ENCODE measurements at places on chromosomes 2 and 18.

DNA sequence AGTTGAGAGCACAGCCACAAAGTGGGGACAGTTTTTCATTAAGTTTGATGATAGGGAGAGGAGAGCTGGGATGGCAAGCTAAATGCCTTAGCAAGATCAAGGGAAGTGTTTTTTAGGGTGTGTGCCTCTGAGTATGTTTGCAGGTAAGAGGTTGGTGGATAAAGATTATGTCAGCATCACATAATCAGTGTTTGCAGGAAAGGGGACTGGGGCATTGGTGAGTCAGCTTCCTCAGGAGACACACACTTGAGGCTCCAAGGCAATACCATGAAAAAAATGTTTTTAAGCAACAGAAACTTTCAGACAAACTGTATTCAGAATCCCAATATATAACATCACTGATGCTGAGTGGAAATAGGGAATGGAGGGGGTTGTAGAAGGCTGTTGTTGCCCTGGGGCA, 25.4 kb upstream of the DTNB start:
- no peak for DNase-seq

- DNase-seq = no peak
Observed at GRCh38 chr2:133167990-133168389, 400.3 kb downstream of the NCKAP5 start.

GRCh38 chr2:184875911-184876310, 277.6 kb downstream of the ZNF804A start:
- DNase-seq = no peak

DNA sequence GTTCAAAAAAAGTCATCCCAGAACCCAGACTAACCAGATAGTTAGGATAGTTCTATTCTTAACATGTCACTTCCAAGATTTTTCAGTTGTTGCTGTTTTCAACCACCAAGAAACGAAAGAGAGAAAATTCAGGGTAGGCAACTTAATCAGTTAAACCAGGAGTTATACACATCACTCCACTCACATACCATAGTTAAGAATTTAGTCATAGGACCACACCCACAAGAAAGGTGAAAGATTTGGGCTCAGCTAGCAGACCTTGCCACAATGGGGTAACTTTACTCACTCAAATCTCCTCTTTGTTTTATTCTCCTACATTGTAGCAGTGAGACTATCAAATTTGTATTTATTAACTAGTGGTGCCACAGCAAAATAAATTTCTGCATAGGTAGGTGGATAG, 473.6 kb downstream of the NUP35 start:
- no peak for DNase-seq

- DNase-seq = no peak
Observed at GRCh38 chr2:241000831-241001321, 2.5 kb downstream of the SNED1 start.

DNA sequence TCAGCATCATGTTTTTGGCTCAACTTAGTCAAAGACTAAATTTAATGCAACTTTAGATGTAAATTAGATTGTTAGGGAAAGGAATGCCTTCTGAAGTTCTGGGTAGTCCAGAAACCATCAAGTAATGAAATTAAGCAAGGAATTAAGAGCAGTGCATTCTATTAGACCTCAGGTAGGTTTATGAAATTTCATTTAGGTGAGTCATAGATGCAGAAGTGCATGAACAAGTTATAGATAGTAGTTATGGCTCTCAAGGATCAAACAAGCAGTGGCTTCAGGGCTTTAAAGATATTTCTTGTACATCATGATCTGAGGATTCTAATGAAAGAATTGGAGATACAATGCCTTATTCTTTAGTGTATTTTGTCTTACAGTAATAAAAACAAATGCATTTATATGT, 25.4 kb upstream of the SPOPL start:
- no peak for DNase-seq

GRCh38 chr2:58106896-58107295, 60.3 kb downstream of the VRK2 start:
- DNase-seq = no peak

DNA sequence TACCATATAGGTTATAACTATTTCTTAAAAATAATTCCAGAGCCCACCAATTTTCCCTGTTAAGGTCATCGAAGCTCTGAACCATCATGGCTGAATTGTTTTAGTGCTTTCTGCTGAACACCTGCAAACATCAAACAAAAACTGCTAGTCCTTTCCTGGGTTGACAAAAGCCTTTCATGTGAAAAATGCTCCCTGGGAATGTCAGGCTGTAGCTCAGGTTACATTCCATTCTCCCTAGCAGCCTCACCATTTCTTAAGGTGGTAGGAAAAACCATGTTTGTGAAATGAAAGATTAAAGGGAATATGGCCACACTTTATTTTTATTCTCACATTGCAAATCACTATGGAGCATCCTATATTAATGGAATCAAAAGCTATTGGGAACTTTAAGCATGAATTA, 5.7 kb downstream of the TCF4 start:
- DNase-seq = no peak

DNA sequence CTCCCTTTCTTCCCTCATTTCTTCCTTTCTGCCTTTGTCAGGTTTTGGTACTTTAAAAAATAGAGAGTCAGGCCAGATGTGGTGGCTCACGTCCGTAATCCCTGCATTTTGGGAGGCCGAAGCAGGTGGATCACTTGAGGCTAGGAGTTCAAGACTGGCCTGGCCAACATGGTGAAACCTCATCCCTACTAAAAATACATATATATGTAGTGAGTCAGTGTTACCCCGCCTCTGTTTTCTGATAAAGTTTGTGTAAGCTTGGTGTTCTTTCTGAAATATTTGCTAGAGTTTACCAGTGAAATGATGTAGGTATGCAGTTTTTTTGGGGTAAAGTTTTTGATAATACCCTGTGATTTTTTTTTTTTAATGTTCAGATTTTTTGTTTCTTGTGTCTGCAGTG, 58.8 kb downstream of the DGKD start:
- DNase-seq = no peak

DNA sequence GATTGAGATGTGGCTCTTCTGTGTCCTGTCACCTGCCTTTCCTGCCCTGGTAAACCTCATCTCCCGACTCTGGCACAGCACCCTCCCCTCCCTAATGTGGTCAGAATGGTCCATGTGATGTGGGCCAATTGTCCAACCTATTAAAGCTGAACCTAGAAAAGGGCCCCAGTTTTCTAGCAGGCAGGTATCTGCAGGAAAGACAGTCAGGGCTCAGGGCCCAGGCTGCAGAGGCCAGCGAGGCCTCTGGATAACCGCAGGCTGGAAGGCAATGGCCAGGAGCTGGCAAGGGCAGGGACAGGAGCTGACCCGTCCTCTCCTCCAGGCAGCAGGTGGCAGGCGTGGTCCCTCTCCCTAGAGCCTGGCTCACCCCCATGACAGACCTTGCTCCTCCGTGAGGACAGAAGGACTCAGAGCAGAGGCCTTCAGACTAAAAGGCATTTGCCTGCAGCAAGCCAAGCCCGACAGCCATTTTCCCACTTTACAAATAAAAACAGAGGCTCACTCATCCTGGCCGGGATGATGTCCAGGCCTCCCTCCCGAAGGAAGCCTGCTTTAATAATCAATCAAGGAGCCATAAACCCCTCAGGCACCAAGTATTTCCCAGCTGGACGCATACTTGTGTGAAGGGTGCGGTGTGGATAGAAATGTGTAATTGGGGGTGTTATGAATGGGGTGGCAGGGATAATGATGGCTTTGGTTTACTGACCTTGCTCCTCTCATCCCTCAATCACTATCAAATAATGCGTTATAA, 107.1 kb downstream of the TWIST2 start:
- DNase-seq = no peak

DNA sequence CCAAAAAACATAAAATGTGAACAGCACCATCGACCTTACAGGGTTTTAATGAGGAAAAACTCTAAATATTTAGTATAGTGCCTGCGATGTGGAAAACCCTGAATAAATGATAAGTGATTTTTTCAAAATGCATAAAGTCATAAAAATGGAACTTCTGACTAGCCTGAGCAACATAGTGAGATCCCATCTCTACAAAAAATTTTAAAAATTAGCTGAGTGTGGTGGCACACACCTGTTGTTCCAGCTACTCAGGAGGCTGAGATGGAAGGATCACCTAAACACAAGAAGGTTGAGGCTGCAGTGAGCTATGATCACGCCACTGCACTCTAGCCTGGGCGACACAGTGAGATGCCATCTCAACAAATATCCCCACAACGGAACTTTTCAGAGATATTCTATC, 4.2 kb downstream of the GGCX start:
- no peak for DNase-seq

- no peak for DNase-seq
Observed at GRCh38 chr18:50986360-50987087, 18.7 kb downstream of the ELAC1 start.

GRCh38 chr2:171081649-171082111, 79.0 kb downstream of the TLK1 start:
- no peak for DNase-seq

GRCh38 chr2:222732489-222733178, 61.2 kb downstream of the MOGAT1 start:
- DNase-seq = no peak

DNA sequence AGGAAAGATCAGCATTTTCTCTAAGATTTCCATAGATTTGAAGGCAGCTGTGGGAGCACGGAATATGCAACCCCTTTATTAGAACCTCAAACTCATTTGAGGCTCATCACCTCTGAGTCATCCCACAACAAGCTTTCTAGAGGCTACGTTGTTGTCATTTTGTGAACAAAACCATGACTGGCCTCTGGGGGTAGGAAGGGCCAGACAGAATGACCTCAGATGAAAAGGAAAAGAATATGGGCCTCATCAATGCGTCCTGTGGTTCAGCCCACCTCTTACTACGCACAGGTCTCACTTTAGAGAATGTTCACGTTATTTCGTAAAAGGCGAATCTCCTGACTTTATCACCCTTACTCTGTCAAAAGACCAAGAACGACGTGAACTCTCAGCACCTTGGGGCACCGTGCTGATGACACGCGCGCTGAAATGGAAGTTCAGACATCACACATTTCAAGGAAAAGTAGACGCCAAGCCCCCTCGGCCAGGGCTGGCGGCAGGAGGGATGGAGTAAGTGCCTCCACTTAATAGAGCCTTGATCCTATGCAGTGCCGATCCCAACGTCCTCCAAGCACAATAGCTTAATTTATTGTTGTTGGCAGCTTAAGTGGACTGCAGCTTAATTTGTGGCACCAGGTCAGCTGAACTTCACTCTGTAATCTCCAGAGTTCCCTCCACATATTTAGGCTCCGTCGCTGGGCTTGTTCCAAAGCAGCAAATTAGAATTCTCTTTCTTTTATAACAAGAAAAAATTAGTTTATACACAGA, 208.3 kb downstream of the EIPR1 start:
- DNase-seq = no peak

GRCh38 chr2:152431370-152432098, 96.6 kb downstream of the FMNL2 start:
- no peak for DNase-seq

DNA sequence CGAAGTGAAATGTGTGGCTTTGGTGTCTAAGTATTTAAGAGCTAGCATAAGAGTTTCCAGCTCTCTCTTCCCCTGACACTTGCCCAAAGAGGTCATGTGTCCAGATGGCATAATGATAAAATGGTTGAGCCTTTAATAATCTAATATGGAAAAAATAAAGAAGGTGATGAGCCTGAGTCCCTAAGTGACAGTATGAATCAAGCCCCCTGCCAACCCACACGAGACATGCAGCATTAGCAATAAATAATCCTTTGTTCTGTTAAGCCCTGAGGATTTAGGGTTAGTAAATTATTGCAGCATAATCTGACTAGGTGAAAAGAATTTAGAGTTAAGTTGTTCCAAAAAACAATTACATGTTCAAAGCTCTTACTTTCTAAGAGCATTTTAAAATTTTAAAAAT, 217.2 kb upstream of the CCDC150 start:
- DNase-seq = no peak

GRCh38 chr2:23302591-23302990, 82.4 kb upstream of the KLHL29 start:
- no peak for DNase-seq

GRCh38 chr2:226213717-226214116, 585.9 kb downstream of the IRS1 start:
- no peak for DNase-seq

- DNase-seq = no peak
Observed at GRCh38 chr18:532632-533031, 32.1 kb upstream of the COLEC12 start.

GRCh38 chr2:234620018-234620417, 123.1 kb upstream of the ARL4C start:
- DNase-seq = no peak

DNA sequence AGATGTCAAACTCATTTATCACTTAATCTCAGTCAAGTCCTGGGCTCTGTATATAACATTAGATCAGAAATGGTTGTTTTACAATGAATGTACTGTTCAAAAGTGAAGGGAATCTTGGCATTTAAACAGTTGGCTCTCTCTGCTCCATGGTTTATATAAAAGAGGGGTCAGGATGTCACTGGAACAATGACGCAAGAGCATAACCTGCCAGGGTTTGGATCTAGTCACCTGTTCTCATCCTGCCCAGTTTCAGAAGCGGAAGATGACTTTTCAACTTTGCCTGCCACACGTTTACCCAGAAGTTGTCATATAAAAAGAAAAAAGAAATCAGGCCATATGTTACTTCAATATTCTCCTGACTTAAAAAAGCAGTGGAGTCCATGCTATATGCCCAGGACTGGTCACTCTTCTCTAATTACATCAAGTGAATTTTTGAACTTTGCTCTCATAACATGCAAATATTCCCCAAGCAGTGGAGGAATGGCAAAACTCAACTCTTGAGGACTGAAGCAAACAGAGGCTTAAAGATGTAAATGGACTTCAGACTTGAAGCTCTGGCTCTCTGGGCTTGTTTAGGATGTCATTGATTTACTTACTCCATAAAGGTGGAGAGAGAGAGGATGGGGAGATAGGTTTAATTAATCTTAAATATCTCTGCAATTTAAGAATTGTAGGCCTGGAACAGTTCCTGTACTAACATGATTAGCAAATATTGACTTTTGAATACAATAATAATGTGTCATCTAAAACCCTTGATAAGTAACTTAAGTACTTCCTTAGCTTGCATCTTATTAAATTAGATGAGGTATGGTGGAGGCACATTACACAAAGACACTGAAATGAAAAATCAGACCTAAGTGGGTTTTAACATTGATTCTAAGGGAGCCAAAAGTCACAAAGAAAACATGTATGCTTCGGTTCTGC, 58.3 kb downstream of the ETAA1 start:
- DNase-seq = no peak

- DNase-seq = no peak
Observed at GRCh38 chr2:156590085-156590739, 154.0 kb downstream of the GPD2 start.

- no peak for DNase-seq
Observed at GRCh38 chr2:37125416-37125815, 31.4 kb downstream of the EIF2AK2 start.

DNA sequence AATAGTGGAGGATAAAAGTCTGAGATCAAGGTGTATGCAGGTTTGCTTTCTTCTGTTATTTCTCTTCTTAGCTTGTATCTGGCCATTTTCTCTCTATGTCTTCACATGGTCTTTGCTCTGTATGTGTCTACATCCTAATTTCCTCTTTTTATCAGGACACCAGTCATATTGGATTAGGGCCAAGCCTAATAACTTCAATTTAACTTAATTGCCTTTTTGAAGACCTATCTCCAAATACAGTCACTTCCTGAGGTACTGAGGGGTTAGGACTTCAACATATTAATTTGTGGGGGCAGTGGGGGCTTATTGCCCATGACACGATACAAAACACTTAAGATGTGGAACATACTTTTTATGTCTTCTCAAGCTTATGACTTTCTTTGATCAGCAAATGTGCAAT, 632.9 kb upstream of the CELF4 start:
- DNase-seq = no peak

GRCh38 chr2:230842473-230842872, 22.3 kb upstream of the ITM2C start:
- no peak for DNase-seq

- no peak for DNase-seq
Observed at GRCh38 chr2:68771211-68771751, 36.7 kb downstream of the ARHGAP25 start.

Data from effector memory CD4-positive, alpha-beta T cell (primary cell).